Cerebellar nuclear complex (tissue), 1 donor: ENCODE measurements at places on chromosomes 12 and 14.

DNA sequence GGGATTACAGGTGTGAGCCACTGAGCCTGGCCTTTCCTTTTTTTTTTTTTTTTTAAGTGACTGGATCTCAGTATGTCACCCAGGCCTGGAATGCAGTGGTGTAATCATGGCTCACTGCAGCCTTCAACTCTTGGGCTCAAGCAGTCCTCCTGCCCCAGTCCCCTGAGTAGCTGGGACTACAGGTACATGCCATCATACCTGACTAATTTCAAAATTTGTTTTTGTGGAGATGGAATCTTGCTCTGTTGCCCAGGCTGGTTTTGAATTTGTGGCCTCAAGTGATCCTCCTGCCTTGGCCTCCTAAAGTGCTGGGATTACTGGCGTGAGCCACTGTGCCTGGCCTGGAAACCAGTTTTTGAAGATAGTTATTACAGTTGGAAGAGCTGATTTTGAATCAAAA is 37.4 kb downstream of the ETNK1 start:
- DNase-seq = no peak

DNA sequence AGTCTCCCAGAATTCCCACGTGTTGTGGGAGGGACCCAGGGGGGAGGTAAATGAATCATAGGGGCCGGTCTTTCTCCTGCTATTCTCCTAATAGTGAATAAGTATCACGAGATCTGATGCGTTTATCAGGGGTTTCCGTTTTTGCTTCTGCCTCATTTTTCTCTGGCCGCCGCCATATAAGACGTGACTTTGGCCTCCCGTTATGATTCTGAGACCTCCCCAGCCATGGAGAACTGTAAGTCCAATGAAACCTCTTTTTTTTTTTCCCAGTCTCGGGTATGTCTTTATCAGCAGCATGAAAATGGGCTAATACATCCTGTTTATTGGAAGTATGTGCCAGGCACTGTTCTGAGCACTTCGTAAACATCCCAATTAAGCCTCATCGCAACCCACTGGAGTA is 788 bp downstream of the KRT72 start:
- DNase-seq = no peak

GRCh38 chr12:116672842-116673516 is 64.9 kb downstream of the SPRING1 start:
- no peak for DNase-seq

DNA sequence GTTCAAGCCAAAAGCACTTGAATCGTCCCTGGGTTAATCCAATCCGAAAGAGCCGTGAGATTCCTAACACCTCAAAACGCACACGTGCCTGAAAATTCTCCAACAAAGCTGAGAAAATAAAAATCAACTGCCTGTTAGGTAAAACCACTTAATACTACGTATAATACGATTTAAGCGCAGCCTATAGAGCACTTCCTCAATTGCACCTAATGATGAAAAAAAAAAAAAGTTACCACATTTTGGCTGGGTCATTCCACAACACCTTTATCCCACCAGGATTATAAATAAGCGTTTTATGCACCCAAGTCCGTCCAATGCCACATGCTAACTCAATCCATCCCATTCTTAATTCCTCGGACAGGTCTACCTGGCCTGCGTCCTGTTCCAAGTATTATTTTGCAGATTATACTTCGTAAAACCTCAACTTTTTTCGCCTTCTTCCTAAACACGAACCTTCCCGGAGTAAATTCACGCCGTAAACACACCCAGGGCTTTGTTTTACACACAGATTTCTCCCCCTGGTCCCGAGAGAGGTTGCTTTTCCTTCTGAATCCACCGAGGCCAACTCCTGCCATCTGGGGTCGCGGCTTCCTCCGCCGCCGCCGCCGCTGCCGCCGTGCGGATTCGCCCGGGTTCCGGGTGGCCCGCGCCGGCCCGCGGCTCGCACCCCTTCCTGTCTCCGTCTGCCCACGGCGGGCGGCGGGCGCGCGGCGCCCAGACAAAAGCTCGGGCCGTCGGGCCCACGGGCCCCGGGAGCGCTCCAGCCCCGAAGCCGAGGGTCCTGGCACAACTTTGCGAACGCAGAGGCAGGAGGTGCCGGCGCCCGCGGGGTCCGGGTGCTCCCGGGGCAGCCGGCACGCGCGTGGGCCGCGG is 66.2 kb downstream of the RNF34 start:
- no peak for DNase-seq

GRCh38 chr12:112017041-112017440 is 3.8 kb downstream of the ERP29 start:
- no peak for DNase-seq

GRCh38 chr12:120744922-120745493 is 19.4 kb downstream of the ACADS start:
- no peak for DNase-seq

- DNase-seq = no peak
Observed at GRCh38 chr12:124928095-124928911, 13.9 kb upstream of the UBC start.

DNA sequence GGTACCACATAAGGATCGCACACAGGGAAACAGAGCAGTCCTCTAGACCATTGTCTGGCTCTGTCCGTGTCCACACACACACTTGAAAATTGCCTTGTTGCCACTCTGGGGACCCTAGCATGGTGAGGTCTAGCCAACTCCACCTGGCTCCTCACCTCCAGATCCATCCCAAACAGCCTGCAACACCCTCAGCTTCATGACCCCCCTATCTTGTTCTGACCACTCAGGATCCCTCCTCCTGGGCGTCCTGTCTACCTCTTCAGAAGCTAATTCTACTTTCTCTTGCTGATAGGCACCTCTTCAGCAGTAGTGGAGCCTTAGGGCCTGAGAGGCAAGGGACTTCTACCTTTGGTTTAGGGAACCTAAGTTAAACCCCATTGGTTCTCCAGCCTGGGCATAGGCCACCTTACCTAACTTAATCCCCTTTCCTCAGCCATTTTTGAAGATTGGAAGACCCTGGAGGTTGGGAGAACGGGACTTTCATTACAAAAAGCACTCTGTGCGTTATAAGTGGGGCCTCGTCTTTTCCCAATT is 697 bp upstream of the HOXC5 start:
- DNase-seq = no peak

DNA sequence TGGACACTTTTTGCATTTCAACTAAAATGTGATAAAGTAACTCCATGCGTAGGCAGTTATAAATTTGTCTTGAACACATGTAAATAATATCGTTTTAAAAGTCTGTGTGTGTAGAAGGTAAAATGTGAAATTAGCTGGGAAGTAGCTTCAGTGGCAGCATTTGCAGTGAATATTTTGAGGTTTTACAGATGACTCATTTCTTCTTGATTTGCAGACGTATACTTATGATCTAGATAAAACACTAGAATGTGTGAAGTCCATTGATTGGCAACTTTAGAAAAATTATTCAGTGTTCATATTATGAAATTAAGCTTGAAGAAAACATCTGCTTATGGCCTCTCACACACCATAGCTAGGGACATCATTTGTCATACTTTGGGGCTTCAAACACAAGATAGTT is 788.6 kb upstream of the NOVA1 start:
- DNase-seq = no peak

GRCh38 chr12:44847888-44848702 is 28.0 kb downstream of the NELL2 start:
- DNase-seq = no peak

DNA sequence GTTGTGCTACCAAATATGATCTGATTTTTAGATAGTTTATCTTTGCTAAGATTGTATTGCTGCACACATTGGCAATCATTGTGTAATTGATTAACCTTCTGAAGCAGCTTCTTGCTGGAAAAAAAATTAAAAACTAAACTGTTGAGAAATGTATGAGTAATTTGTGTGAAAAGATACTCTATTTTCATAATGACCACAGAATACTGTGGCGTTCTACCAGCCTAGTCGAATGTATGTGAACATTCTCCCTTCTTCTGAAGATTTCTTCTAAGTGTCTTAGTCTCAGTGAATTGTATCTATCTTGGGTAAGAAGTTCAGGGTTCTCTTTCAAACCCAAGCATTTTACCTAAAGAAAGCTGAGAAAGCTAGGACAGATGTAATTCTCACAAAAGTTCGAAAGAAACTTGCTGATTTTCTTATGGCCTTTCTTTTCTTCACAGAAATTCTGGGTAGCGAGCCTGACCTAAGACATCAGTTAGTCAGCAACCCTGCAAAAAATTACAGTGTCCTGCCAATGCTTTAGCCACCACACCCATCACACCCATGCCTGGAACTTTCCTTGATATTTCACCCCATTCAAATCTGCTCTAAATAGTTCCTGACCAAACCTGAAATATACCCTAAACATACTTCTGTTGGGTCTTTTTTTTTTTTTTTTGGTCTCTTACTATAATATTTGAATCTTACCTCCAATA is 27.1 kb upstream of the C12orf71 start:
- DNase-seq = no peak

GRCh38 chr12:116529048-116529447 is 30.1 kb upstream of the MAP1LC3B2 start:
- no peak for DNase-seq

DNA sequence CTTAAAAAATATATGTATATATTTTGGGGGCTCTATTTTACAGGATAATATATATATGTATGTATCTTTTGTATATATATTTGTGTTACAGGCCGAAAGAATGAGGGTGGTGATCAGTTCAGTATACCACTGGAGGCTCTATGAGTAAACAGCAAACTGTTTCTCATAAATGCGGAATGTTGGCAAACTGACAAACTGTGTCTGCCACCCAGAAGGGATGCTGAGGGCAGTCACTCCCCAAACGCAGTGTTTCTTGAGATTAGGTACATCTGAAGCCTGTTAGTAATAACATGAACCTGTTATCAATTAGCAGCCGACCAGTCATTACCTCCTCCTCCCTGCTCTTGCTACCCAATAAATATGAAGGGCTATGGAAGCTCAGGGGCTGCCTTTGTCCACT is 20.8 kb downstream of the TNFAIP2 start:
- DNase-seq = no peak

DNA sequence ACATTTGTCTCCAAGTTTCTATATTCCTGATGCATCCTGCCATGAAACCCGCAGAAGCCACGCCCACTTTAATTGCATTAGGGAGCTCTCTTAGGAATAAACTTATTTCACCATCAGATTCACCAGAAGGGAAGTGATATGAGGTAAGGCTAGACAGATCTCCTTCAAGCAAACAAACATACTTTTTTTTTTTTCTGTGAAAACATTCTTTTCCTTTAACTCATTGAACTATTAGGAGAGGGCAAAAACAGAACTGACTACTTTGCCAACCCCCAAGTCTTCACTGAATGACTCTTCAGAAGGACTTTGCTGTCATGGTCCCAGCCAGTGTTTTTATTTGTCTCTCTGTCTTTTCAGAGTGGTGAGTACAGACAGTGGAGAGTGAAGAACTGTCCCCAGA is 48.4 kb downstream of the GTF2A1 start:
- DNase-seq = no peak

- no peak for DNase-seq
Observed at GRCh38 chr14:69547701-69548348, 26.8 kb downstream of the CCDC177 start.
